ENCODE measurements at places on chromosomes 6 and 20. TPM values are rescaled to one million over a fixed set of nuclear protein-coding genes. Genes with fewer than 3 reads are reported as not detected.

GRCh38 chr20:6700563-6701329 lies 66.7 kb upstream of the BMP2 start:
- peak; percentile 91 for DNase-seq

GRCh38 chr6:6516666-6517458 lies 71.7 kb upstream of the LY86 start:
- peak; percentile 77 for DNase-seq

- DNase-seq = no peak
Observed at GRCh38 chr20:23272176-23273029, 78.2 kb upstream of the NXT1 start.

The BTNL2 gene
- total RNA-seq = not detected

The SLC35D3 gene
- total RNA-seq = 0.11 TPM
